ENCODE measurements at places on chromosomes 6 and 20. TPM values are rescaled to one million over a fixed set of nuclear protein-coding genes. Genes with fewer than 3 reads are reported as not detected.

Gene CDH26
- total RNA-seq, result 0.24 TPM

Gene CNR1
- 4.6 TPM for total RNA-seq

Gene SLC4A11
- 1.5 TPM for total RNA-seq

Gene ACAT2
- 26.5 TPM for total RNA-seq

Gene HLA-DRA
- total RNA-seq, result 285 TPM

Gene DNAH8
- total RNA-seq, result 0.03 TPM

Gene SAPCD1
- 13.2 TPM for total RNA-seq

Gene BTNL2
- total RNA-seq, result not detected

Gene CPNE1
- total RNA-seq, result 139 TPM

Gene SLC22A16
- 0.13 TPM for total RNA-seq
